Stimulated activated CD4-positive, alpha-beta T cell treated with anti-CD3 and anti-CD28 coated beads, Interleukin-1b, Interleukin-23, amount 100 ng/mL, for 4 hours (primary cell): ENCODE measurements at places on chromosomes 1 and 21.

GRCh38 chr1:197463142-197463541 is 195.1 kb downstream of the CRB1 start:
- DNase-seq, result no peak

GRCh38 chr1:225415307-225415706 is 12.5 kb downstream of the LBR start:
- DNase-seq, result no peak

DNA sequence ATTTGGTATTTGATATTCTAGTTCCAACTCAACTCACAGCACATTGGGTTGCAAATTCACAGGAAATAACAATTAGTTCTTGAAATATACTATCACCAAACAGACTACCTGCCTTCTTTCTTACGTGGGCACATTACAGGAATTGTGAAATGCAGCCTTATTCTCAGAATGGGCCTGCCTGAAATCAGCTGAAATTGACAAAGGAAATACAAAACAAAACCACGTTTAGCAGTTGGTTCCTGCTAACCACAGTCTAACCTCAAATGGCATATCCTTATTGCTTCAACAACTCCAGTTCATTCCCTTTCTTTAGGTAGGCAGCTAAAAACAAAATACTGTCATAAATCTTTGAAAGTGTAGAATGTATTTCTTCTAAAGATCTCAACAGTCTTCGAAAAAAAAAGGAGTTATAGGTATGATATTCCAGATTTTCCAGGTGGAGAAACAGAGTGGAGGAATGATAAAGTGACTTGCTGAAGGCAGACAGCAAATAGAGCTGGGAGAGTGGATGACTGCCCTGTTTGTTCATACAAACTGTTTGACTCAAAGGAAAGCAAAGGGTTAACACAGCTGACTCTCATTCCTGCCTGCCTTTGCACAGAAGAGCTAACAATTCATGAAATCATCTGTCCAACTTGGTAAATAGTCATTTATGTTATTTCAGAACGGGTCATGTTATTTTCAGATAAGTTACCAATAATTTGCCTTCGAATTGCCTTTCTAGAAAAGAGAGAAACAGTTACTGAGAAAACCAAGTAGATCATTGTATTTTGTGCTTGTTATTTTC is 1.6 kb upstream of the GREM2 start:
- no peak for DNase-seq

GRCh38 chr1:184492536-184492935 is 105.7 kb downstream of the C1orf21 start:
- no peak for DNase-seq

- no peak for DNase-seq
Observed at GRCh38 chr1:194829492-194829891, 1643.1 kb upstream of the B3GALT2 start.

DNA sequence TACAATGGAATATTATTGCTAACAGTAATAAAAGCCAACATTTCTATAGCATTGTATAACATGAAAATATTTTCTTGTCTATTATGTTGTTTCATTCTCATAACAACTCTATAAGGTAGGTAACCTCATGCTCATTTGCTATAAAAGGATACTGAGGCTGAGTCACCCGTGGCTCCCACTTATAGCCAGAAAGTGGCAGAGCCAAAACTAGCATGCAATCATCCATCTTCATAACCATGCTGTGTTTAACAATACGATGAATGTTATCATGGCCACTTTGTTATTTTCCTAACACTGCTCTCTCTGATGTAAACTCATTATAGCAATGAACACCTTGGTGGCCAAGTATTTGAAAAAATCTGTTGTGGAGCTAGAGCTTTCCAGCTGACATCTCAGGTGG is 80.8 kb upstream of the JUN start:
- DNase-seq, result no peak

DNA sequence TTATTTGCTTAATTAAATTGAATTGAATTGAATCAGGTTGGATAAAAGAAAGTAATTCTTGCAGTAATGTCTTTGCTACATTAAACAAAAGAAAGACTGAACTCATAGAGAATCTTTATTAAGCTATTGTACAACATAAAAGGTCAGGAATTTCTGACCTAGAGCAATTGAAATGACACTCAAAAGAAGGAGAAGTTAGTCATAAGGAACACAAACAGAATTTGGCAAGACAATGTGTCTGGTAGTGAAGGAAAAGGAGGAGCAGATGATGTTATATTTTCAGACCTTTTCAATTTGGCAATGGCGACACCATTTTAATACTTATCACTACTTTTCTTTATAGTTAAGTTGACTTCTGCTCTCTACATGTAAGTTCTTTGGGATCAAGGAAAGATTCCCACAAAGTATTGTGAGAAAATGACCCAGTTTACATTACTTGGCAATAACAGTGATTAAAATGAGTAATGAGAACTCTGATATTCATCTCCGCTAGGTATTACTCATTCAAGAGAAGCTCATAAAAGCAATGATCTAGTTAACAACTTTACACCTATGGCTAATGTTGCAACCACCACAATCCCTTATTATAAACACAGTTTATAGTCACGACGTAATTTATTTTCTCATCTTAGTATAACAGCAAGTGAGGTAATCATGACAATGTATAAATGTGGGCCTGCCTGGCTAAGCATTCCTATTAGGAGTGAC is 14.7 kb upstream of the KRTAP21-1 start:
- DNase-seq, result no peak

DNA sequence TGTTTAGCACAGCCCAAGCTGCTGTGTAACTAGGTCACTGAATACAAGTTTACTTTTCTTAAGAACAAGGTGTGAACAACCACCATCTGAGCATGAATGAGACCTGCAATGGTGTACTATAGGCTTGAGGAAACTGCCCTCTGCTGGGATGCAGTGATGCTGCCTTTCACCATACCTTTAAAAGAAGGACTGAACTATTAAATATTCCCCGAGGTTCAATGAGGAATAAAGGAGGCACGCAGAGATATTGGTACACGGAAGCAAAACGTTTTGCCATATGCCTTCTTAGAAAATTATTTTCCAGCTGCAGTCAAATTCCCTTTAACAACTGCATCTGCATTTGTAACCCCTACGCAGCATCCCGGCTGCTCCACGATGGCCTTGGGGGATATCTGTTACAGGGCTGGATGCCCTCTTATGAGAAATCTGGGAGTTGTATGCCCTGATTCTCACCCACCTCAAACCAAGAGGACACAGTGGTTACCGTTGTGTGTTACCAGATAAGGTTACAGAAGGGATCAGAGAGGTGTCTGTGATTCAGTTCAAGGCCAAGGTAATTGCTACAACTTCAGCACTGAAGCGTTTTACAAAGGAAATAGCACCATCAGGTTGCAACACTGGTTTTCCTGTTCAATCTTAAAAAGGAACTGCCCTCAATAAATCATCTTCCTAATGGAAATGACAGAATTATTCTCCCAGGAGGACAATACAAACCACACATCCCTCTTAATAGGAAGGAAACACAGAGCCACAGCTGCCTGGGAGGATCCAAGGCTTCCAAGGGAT is 470.5 kb downstream of the LTN1 start:
- no peak for DNase-seq

GRCh38 chr1:207191776-207192175 is 87.7 kb downstream of the C4BPA start:
- no peak for DNase-seq

- no peak for DNase-seq
Observed at GRCh38 chr1:34639701-34640100, 115.1 kb upstream of the GJB5 start.

DNA sequence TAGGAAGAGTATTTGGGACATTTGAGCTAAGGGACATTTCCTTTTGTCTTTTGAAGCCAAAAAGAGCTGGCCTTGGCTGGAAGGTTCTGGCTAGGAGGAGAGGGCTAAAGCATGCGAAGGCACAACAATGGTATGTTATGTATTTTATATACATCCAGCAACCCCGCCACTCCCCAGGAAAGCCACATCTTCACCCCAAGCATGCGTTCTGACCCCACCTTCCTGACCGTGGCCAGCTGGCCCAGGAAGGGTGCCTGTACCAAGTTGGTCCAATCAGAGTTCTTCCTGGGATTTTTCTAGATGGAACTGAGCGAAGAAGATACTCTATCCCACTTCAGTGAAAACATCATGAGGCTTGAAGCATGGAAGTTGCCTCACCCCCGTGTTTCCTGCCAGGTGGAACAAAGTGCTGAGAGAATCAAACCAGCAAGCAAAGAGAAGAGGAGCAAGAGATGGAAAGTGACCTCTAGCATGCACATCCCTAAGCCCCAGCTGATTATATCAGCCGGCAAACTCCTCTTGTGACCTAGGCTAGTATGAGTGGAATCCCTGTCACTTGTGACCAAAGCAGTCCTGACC is 82.7 kb downstream of the BCAR3 start:
- DNase-seq, result no peak

DNA sequence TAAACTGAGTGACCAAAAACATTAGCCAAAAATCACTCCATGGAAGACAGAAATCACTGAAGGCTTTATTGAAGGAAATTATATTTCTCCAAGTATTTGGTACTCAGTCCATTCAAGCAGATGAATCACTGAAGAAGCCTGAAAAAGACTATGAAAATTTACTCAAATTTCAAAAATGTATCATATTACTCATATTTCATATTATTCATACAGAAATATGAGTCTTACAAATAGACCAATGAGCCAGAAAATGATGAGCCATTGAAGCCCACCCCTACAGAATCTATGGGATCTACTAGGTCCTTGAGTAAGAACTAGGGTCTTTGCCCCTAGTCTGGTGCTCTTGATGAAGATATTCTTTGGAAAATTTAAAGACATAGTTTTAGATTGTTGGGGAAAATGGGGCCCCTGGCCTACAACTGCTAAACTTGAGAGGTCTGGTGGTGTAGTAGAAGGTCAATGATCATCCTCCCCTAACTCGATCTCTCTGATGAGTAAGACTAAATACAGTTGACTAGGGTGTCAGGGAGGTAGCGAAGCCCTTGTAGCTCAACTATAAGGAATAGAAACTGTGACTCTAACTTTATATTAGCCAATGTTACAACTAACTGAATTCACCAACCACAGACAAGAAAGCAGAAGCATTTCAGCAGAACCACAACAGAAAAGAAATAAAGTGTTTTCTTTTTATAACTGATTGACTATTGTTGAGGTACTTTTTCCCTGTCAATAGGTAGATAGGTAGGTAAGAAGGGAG is 81.0 kb downstream of the NOTCH2 start:
- DNase-seq, result no peak

DNA sequence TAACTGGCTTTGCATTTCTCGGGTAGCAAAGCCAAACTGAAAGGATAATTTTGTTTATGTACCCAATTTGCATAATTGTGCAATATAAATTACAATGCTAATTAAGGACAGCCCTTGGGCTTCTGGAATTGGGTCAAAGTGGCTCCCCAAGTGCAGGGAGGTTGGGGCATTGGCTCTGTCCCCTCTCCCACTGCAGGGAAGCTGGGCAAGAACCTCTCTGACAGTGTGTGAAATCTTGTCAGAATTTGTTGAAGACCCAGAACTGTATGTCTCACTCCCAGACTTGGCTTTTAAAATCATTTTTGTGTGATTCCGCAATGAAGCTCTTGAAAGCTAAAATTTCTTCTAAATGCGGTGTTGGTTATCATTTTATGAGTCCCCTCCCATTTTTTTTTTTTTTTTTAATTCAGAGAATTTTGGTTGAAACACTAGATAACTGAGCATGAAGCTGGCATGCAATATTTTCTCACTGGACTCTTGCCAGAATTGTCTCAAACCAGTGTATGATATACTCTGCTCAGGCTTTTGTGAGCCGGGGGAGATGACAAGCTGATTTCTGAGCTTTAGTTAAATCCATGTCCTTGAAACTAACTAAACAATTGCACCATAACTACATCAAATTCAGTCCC is 878.9 kb upstream of the CXADR start:
- DNase-seq, result no peak

DNA sequence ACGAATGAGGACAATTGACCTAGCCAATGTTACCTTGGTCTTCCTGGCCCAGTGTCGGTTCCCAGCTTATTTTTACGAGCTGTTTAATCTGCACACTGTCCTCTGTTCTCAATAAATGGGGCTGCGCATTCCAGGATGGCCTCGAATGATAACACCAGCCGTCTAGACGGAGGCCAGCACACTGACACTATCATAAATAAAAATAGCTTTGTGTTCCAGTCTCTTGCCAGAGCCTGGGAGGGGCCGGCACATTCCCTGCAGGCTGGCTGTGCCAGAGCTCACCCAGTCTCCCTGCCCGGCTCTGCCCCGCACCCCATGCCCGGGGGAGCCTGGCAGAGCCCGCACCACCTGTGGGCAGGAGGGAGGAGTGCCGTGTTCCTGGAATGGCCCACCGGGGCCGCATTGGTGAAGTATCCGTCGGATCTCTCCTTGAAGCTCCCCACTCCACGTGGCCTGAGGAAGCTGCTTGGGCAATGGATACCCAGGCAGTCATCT is 92.1 kb downstream of the SPSB1 start:
- no peak for DNase-seq

GRCh38 chr1:49226758-49227157 is 450.1 kb upstream of the BEND5 start:
- DNase-seq, result no peak

GRCh38 chr1:243585982-243586381 is 264.1 kb downstream of the AKT3 start:
- no peak for DNase-seq

DNA sequence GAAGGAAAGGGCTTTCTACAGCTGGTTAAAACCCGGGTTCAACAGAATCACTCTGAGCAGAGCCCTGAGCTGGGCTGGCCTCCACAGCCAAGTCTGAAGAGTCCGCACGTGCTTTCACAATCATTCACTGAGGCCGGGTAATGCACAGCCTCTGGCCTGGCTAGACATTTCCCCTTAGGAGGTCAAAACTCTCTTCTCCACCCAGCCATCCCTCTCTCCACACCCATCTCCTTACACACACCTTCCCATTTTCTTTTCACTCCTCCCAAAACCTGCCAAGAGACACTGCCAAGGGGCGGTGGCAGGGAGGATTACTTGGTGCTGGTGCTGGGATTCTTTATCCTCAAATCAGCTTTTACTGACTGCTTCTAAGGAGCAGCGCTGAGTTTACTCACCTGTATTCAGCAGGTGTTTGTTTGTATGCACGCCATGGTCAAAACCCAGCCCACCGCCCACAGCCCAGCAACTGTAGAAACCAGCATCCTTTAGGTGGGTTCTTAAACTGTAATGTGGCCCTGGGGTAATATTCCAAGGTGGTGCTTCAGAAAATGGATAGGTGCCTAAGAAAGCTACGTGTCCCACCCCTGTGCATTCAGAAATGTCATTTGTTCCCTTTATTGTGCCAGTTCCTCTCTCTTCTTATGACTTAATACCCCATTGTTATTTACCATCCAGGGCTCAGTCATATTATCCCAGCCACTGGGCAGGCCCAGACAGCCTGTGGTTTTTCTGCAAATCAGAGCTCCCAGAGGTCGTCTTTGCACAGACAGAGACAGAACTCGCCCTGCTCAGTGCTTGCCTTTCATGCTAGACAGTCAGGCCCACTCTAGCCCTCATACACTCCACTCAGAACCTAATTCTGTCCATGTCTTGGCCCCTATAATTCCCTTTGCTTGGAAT is 80.2 kb downstream of the ADSS2 start:
- no peak for DNase-seq

GRCh38 chr1:19676438-19676922 is 11.8 kb downstream of the HTR6 start:
- DNase-seq, result no peak

- no peak for DNase-seq
Observed at GRCh38 chr1:2625311-2625710, 7.5 kb downstream of the MMEL1 start.
